ENCODE measurements at places on chromosomes 7 and 10. TPM values are rescaled to one million over a fixed set of nuclear protein-coding genes. Genes with fewer than 3 reads are reported as not detected.

FAM241B gene
- 6.3 TPM for total RNA-seq

C10orf53 gene
- total RNA-seq: not detected

CCDC3 gene
- 3.1 TPM for total RNA-seq

FGFR2 gene
- 143 TPM for total RNA-seq

LAMB1 gene
- 198 TPM for total RNA-seq

VGF gene
- not detected for total RNA-seq

SHTN1 gene
- total RNA-seq: 4.1 TPM

LLCFC1 gene
- total RNA-seq: not detected

CXCL12 gene
- 79.6 TPM for total RNA-seq

OIT3 gene
- total RNA-seq: not detected

DNA sequence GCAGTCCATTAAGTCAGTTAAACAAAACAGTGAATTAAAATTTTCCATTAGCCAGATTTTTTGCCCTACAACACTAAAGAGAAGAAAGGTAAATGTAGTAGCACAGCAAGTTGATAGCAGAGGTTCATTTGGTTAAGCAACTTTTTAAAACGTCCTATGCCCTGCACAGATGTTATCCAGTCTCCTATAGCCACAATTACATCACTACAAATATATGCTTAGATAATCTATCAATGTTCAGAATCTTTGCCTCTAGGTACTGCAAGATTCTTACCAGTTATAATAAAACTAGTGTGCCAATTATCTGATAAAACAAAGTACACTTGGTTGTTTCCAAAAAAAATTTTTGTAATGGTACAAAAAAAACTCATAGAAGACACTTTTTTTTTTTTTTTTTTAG is 175.5 kb upstream of the MYO3A start:
- no peaks in the 10 kb centered on the region for H3K36me3 ChIP-seq
- no peak overlapping the region for H3K4me3 ChIP-seq
- H3K27ac ChIP-seq: no peak overlapping the region
- no peaks in the 10 kb centered on the region for H3K4me1 ChIP-seq
- H3K27me3 ChIP-seq: no peaks in the 10 kb centered on the region

GRCh38 chr10:46542567-46543465 is 13.6 kb downstream of the GPRIN2 start:
- peaks cover 44% of the 10 kb centered on the region for H3K4me1 ChIP-seq
- H3K27me3 ChIP-seq: no peaks in the 10 kb centered on the region
- H3K4me3 ChIP-seq: no peak overlapping the region
- DNase-seq: no peak
- no peak overlapping the region for H3K27ac ChIP-seq

- H3K4me3 ChIP-seq: no peak overlapping the region
- DNase-seq: peak; percentile 67
- H3K27me3 ChIP-seq: no peaks in the 10 kb centered on the region
Observed at GRCh38 chr10:88913127-88913526, 33.1 kb downstream of the STAMBPL1 start.

DNA sequence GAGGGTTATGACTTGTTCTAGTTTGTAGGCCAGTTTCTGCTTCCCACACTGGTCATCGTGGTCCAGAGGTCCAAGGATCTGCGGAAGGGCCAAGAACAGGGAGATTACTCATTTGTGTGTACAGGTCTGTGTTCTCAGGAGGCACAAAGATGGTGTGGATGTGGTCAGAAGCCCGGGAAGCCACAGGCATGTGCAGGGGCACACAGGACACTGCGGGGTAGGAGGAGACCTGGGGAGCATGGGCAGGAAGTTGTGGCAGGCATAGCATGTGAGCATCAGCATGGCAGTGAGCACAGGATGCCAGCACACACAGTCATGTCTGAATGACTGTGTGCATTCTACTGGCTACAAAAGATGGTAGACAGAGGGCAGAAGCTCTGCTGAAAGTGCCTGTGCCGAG is 445.8 kb downstream of the PLXNA4 start:
- no peak overlapping the region for H3K4me3 ChIP-seq
- no peaks in the 10 kb centered on the region for H3K36me3 ChIP-seq
- peak; percentile 33 for DNase-seq
- H3K27me3 ChIP-seq: no peaks in the 10 kb centered on the region
- no peak overlapping the region for H3K27ac ChIP-seq
- H3K4me1 ChIP-seq: no peaks in the 10 kb centered on the region

- no peak for DNase-seq
- no peaks in the 10 kb centered on the region for H3K4me1 ChIP-seq
- no peaks in the 10 kb centered on the region for H3K36me3 ChIP-seq
- H3K4me3 ChIP-seq: no peak overlapping the region
- no peaks in the 10 kb centered on the region for H3K27me3 ChIP-seq
Observed at GRCh38 chr10:25078658-25079431, 62.4 kb downstream of the THNSL1 start.

- peaks cover 9% of the 10 kb centered on the region for H3K36me3 ChIP-seq
- H3K4me1 ChIP-seq: no peaks in the 10 kb centered on the region
- no peaks in the 10 kb centered on the region for H3K27me3 ChIP-seq
- no peak for DNase-seq
- no peak overlapping the region for H3K4me3 ChIP-seq
- H3K27ac ChIP-seq: no peak overlapping the region
Observed at GRCh38 chr7:138519061-138519798, 59.2 kb downstream of the TRIM24 start.

GRCh38 chr10:72009425-72010081 is 45.4 kb downstream of the CHST3 start:
- peak; percentile 100 for DNase-seq
- H3K4me1 ChIP-seq: no peaks in the 10 kb centered on the region
- H3K36me3 ChIP-seq: no peaks in the 10 kb centered on the region
- H3K27ac ChIP-seq: peak overlapping the region; percentile 86

DNA sequence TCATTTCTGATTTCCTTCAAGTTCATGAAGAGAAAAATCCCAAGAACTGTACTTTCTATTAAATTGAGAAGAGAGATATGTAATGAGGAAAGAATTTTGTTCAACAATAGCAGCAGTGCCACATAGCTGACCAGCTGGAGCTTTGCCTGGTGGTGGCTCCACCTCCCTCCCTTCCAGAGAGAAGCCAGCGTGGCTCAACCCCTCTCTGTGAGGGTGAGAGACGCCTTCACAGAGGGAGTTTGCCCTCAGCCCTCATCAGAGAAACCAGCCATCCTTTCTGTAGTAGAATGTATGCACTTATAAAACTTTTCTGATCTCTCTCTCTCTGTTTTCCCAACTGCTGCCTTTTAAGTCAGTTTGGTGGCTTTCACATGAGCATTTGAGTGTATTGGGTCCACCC is 20.5 kb upstream of the COL1A2 start:
- H3K36me3 ChIP-seq: no peaks in the 10 kb centered on the region
- H3K27ac ChIP-seq: peak overlapping the region; percentile 86
- H3K4me3 ChIP-seq: peak overlapping the region; percentile 35
- H3K4me1 ChIP-seq: peaks cover 36% of the 10 kb centered on the region
- DNase-seq: peak; percentile 94
- H3K27me3 ChIP-seq: no peaks in the 10 kb centered on the region

- DNase-seq: no peak
- no peak overlapping the region for H3K27ac ChIP-seq
- H3K36me3 ChIP-seq: no peaks in the 10 kb centered on the region
- no peaks in the 10 kb centered on the region for H3K4me1 ChIP-seq
Observed at GRCh38 chr10:130251766-130252165, 115.6 kb downstream of the GLRX3 start.

GRCh38 chr10:82982110-82982608 is 1107.2 kb downstream of the NRG3 start:
- H3K27me3 ChIP-seq: no peaks in the 10 kb centered on the region
- no peak for DNase-seq
- H3K27ac ChIP-seq: no peak overlapping the region
- H3K4me1 ChIP-seq: peaks cover 22% of the 10 kb centered on the region
- no peaks in the 10 kb centered on the region for H3K36me3 ChIP-seq
- H3K4me3 ChIP-seq: no peak overlapping the region

GRCh38 chr10:60681103-60681502 is 97.2 kb upstream of the CDK1 start:
- no peak overlapping the region for H3K4me3 ChIP-seq
- no peaks in the 10 kb centered on the region for H3K27me3 ChIP-seq
- DNase-seq: no peak
- H3K27ac ChIP-seq: no peak overlapping the region
- H3K36me3 ChIP-seq: no peaks in the 10 kb centered on the region

- H3K27me3 ChIP-seq: no peaks in the 10 kb centered on the region
- no peak overlapping the region for H3K27ac ChIP-seq
Observed at GRCh38 chr10:71232089-71232998, 20.0 kb downstream of the UNC5B start.

- H3K4me3 ChIP-seq: no peak overlapping the region
- H3K4me1 ChIP-seq: no peaks in the 10 kb centered on the region
- no peaks in the 10 kb centered on the region for H3K27me3 ChIP-seq
- DNase-seq: no peak
- H3K36me3 ChIP-seq: no peaks in the 10 kb centered on the region
Observed at GRCh38 chr7:81691199-81691821, 78.5 kb downstream of the HGF start.

GRCh38 chr7:156791241-156791640 is 101.7 kb downstream of the LMBR1 start:
- no peaks in the 10 kb centered on the region for H3K4me1 ChIP-seq
- DNase-seq: no peak
- H3K36me3 ChIP-seq: no peaks in the 10 kb centered on the region
- no peak overlapping the region for H3K4me3 ChIP-seq
- H3K27ac ChIP-seq: no peak overlapping the region
- H3K27me3 ChIP-seq: no peaks in the 10 kb centered on the region

DNA sequence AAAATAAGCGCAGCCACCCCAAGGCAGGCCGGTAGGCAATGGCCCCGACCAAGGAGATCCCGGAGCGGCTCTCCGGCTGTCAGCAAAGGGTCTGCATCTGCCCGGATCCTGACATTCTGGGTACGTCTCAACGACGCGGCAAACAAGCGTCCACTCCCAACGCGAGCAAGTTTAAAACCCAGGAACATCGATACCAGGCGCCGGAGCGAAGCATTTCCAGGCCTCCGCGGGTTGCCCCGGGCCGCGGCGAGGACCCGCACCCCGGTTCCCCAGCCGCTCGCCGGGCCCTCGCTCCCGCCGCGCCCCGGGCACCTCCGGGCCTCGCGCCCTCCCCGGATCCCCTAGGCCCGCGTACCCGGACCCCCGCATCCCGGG is 453 bp downstream of the URGCP start:
- DNase-seq: peak; percentile 66
- peak overlapping the region; percentile 92 for H3K27ac ChIP-seq
- no peaks in the 10 kb centered on the region for H3K27me3 ChIP-seq
- peak overlapping the region; percentile 83 for H3K4me3 ChIP-seq
- H3K36me3 ChIP-seq: no peaks in the 10 kb centered on the region

DNA sequence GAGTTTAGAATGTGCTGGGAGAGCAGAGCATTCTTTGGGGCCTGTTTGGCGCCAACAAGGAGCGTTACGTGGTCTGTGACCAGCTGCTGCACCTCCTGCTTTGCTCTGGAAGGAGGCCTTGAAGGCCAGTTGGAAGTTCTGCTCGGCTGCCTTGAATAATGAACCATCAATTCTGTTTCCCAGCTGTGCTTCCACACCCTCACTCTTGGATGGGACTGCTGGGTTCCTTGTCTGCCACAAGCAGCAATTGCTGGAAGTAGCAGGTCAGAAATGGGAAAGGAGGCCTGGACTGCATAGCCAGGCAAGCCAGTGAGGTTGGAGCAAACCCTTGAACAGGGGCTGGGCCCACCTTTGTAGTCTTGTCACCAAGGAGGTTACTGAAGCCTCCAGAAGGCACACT is 86.6 kb upstream of the INSYN2A start:
- no peak for DNase-seq
- H3K27ac ChIP-seq: no peak overlapping the region
- no peaks in the 10 kb centered on the region for H3K4me1 ChIP-seq
- H3K4me3 ChIP-seq: no peak overlapping the region
- H3K27me3 ChIP-seq: no peaks in the 10 kb centered on the region
- H3K36me3 ChIP-seq: no peaks in the 10 kb centered on the region

GRCh38 chr10:117955176-117955575 is 91.6 kb downstream of the RAB11FIP2 start:
- H3K36me3 ChIP-seq: no peaks in the 10 kb centered on the region
- H3K27me3 ChIP-seq: no peaks in the 10 kb centered on the region
- DNase-seq: no peak
- no peak overlapping the region for H3K27ac ChIP-seq

- H3K36me3 ChIP-seq: no peaks in the 10 kb centered on the region
- H3K27ac ChIP-seq: no peak overlapping the region
- DNase-seq: no peak
- peaks cover 3% of the 10 kb centered on the region for H3K4me1 ChIP-seq
Observed at GRCh38 chr10:107144490-107144889, 20.0 kb downstream of the SORCS1 start.

DNA sequence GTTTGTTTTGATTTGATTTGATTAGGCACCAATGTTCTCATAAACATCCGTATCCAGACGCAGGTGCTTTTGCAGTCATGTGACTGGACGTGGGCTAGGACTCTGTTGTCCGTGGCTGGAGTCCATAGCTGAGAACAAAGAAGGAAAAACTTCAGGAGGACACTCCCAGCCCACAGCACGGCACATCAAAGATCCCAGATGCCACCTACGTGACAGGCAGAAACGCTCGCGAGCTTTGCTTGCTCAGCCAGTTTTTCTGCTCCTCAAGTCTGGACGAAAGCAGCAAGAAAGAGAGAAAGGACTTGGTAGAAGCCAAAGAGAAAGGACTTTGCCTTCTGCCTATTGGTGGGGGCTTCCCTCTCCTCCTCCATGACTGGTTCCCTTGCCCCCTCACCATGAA is 6.9 kb upstream of the ZKSCAN1 start:
- no peaks in the 10 kb centered on the region for H3K36me3 ChIP-seq
- H3K27ac ChIP-seq: no peak overlapping the region
- DNase-seq: no peak
- no peaks in the 10 kb centered on the region for H3K4me1 ChIP-seq
- no peak overlapping the region for H3K4me3 ChIP-seq

GRCh38 chr7:50727072-50727471 is 55.6 kb downstream of the GRB10 start:
- no peak overlapping the region for H3K4me3 ChIP-seq
- H3K27ac ChIP-seq: no peak overlapping the region
- peaks cover 49% of the 10 kb centered on the region for H3K4me1 ChIP-seq
- no peaks in the 10 kb centered on the region for H3K27me3 ChIP-seq
- H3K36me3 ChIP-seq: no peaks in the 10 kb centered on the region
- no peak for DNase-seq

- H3K27me3 ChIP-seq: no peaks in the 10 kb centered on the region
- no peaks in the 10 kb centered on the region for H3K4me1 ChIP-seq
- H3K4me3 ChIP-seq: no peak overlapping the region
- H3K27ac ChIP-seq: no peak overlapping the region
- H3K36me3 ChIP-seq: no peaks in the 10 kb centered on the region
Observed at GRCh38 chr10:125982260-125982948, 86.0 kb downstream of the FANK1 start.

- no peak for DNase-seq
- no peaks in the 10 kb centered on the region for H3K27me3 ChIP-seq
- H3K4me3 ChIP-seq: no peak overlapping the region
- H3K27ac ChIP-seq: no peak overlapping the region
- H3K36me3 ChIP-seq: no peaks in the 10 kb centered on the region
Observed at GRCh38 chr7:154437234-154437633, 385.0 kb downstream of the DPP6 start.

- no peak overlapping the region for H3K4me3 ChIP-seq
- no peaks in the 10 kb centered on the region for H3K27me3 ChIP-seq
- no peak overlapping the region for H3K27ac ChIP-seq
- no peaks in the 10 kb centered on the region for H3K36me3 ChIP-seq
- H3K4me1 ChIP-seq: no peaks in the 10 kb centered on the region
- DNase-seq: no peak
Observed at GRCh38 chr10:29067628-29068027, 221.2 kb upstream of the LYZL1 start.

All from sigmoid colon (tissue), 7 donors.